ENCODE measurements at places on chromosomes 7 and 10.

- DNase-seq = no peak
Observed at GRCh38 chr10:1126461-1126860, 70.3 kb downstream of the WDR37 start.

DNA sequence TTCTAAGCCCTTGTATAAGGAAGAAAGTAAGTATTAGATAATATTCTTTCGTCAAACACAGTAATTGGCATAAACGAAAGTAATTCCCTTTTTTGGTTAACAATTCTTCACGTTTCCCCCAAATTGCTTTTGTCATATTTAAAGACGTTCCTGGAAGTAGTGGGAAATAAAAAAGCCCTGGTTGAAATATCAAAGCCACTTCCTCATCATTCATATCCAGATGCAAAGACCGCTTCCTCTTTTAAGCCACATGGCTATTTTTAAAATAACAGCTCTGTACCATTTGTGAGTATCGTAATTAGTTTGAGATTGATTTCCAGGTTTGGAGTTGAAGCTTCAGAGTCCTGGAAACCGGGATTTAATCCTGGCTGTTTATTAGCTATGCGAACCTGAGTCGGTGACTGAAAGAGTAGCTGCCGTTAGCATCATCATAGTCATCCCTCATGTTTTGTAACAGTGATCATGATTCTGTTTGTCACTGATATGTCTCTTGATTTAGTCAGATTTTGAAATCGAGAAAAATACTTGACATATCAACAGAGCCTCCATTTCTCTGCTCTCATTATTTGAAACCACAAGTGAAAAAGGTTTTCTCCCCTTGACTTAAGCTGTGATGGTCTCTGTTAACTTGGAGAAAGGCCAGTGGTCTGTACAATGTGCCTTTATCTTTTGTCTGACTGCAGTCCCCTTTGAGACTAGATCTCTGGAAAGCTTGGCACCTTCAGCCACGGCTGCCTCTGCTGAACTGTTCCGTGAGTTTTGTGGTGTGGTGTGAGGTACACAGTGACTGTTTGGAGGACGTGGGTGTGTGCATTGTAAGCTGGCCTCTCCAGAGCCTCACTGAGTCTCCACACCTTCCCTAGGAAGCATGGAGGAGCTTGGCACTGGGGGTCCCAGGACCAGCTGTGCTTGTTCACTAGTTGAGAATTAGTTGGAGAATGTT, 18.1 kb downstream of the OPTN start:
- no peak for DNase-seq

DNA sequence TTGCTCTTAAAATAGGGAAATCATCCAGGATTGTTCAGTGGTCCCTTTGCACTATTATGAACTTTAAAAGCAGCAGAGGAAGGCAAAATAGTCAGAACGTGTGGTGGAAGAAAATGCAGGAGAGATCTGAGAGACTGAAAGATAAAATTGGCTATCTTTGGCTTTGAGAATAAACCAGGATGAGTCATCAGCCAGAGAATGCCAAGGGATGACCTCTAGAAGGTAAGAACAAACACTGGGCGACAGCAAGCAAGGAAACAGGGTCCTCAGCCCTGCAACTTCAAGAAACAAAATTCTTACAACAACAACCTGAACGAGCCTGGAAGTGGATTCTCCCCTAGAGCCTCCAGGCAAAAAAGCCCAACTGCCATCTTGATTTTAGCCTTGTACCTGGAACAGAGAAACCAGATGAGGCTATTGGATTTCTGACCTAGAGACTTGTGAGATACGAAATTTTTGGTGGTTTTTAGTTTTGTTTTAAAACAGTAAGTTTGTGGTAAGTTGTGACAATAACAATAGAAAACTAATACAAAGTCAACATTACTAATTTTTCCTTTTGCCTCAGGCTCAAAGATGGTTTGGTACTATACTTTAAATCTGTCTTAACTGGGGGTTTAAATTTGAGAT, 130.2 kb upstream of the CNTNAP2 start:
- DNase-seq = no peak

DNA sequence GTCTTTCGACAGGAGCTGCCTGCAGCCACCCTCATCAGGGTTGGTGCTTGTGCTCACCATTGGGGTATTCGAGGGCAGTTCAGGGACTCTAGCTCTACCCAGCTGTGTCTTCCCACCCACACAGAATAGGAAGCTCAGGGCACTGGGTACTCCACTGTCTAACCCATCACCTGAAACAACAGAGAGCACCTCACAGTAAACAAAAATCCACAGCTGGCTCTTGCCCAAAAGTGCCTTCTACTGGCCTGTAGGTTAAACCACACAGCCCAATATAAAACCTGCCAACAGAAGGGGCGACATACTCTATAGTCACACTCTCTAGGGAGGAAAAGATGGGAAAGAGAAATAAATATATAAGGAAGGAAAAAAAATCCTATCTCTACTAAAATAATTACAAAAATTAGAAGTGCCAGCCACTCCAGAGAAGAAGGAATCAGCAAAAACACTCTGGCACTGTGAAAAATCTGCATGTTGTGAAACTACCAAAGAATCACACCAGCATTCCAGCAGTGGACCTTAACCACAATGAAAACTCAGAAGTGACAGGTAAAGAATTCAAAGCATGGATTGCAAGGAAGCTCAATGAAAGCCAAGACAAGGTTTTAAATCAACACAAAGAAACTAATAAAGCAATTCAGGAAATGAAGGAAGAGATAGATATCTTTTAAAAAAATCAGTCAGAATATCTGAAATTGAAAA, 110.0 kb downstream of the HGF start:
- no peak for DNase-seq

- DNase-seq = no peak
Observed at GRCh38 chr7:82430500-82431465, 12.8 kb downstream of the CACNA2D1 start.

DNA sequence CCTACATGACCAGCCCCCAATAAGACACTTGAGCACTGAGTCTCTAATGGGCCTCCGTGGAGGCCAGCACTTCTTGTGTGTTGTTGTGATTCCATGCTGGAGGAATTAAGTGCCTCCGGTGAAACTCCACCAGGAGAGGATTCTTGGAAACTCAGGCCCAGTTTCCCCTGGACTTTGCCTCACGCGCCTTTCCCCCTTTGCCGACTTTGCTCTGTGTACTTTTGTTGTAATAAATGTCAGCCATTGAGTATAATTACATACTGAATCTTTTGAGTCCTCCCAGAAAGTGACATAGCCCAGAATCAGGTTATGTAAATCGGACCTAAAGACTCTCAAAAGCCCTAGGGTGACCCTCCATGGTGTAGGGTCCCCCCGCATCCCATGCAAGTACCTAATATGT, 82.4 kb downstream of the DLG5 start:
- no peak for DNase-seq

- no peak for DNase-seq
Observed at GRCh38 chr10:13955409-13956068, 368.8 kb downstream of the PRPF18 start.

GRCh38 chr7:67251986-67252558, 255.4 kb downstream of the TYW1 start:
- no peak for DNase-seq

DNA sequence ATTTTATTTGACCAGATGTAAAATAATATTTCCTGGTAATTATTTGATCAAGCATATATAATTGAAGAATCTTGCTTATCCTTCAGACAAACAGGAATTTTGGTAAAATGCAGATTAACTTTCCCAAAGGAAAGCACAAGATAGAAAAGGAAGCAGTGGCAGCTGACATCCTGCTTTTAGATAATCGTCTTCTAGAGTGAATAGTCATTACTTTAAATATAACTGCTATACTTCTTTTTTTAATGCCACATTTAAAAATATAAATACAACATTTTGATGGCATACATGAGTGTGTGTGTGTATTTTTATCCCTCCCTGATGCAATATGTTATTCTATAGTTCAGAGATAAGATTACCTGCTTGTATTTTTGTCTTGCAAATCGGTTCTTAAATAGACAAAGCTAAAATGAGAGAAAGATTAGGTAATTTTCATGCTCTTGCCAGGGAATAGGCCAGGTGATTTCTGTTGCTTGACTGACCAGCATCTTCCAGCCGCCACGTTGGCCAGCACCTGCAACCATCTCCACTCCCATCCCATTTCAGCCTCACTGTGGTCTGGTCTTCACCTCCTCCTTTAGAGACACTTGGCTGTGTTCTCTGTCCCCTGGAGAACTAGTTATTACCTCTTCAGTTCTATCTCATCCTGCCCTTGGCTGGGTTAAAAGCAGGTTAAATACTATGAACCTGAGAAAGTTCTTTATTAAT, 58.1 kb downstream of the MDFIC start:
- no peak for DNase-seq

DNA sequence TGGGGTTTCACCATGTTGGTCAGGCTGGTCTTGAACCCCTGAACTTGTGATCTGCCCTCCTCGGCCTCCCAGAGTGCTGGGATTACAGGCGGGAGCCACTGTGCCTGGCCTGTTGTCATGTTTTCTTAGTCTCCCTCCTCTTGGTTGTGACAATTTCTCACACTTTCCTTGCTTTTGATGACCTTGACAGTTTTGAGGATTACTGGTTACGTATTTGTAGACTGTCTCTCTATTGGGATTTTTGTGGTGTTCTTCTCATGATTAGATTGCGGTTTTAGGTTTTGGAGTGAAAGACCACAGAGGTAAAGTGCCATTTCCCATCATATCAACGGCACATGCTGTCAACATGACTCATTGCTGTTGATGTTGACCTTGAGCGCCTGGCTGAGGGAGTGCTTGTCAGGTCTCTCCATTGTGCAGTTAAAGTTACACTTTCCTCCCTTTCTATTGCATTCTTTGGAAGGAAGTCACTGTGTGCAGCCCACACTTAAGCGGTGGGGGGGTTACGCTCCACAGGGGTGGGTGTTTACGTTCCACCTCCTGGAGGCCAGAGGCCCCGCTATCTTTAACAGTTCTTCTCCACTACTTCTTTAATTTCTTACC, 10.8 kb downstream of the NEURL1 start:
- no peak for DNase-seq

GRCh38 chr10:99828464-99828863, 46.0 kb downstream of the ABCC2 start:
- no peak for DNase-seq

DNA sequence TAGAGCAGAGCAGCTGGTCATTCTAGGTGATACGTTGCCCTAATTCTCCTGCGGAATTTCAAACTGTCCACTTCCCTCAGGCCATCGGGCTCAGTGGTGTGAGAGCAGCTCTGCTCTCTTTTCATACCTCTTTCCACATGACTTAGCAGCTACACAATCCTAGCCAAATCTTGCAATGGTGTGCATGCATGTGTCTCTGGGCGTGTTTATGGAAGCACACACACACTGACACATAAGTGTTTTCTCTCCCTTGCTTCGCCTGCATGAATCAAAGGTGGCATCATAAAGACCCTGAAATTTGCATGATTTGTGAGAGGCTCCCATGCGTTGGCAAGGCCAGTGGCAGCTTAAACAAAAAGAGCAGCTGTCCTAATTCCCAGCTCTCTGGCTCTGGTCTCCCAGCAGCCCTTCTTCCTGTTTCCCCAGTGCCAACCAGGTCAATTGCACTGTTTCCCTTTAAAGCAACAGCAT, 1189.5 kb downstream of the GATA3 start:
- no peak for DNase-seq

GRCh38 chr10:118753331-118754228, 1.2 kb downstream of the CACUL1 start:
- no peak for DNase-seq

DNA sequence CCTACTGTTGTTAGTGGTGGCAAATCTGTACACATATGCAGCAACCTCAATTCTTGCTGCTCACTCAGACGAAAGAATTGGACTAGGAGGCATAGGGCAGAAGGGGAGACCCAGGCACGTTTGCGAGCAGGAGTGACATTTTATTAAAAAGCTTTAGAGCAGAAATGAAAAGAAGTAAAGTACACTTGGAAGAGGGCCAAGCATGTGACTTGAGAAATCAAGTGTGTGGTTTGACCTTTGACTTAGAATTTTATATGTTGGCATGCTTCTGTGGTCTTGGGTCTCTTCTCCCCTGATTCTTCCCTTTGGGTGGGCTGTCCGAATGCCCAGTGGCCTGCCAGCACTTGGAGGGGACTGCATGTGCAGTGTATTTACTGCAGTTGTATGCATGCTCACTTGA, 205.5 kb upstream of the SEMA3D start:
- no peak for DNase-seq

GRCh38 chr10:95501203-95502094, 59.7 kb downstream of the SORBS1 start:
- no peak for DNase-seq

- DNase-seq = no peak
Observed at GRCh38 chr7:33129806-33130153, 416 bp downstream of the BBS9 start.

- peak; percentile 40 for DNase-seq
Observed at GRCh38 chr10:30434273-30435072, 489 bp downstream of the MAP3K8 start.

DNA sequence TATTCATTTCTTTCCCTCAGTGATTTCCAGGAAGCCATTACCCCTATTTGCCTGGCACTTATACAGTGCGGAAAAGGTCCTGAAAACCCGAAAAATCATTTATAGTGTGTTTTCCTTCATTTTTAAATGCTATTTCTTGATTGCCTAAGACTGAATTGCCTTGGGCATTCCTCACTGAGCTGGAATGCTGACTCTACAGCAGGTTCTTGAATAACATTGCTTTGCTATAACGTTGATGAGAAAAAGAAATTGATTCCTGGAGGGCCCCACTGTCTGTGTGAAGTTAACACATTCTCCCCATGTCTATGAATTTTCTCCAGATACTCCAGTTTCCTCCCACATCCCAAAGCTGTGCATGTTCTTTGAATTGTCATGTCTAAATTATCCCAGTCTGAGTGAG, 308.5 kb downstream of the EXOC4 start:
- DNase-seq = no peak

DNA sequence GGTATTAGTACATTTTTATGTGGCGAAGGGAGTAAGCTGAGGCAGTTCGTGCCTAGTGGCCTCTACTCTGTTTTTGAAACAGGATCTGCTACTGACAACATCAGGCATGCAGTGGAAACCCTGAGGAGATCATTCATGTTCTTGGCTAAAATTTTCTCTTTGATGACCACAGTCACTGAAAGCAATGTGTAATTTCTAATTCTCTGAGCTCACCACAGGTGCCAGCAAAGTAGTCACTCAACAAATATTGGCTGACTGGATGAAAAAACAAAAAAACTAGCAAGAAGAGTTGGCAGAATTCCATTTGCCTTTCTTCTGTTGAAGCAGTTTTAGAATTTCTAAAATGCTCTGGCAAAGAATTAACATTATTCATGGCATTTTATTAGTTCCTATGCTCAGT, 176.5 kb upstream of the KCTD7 start:
- DNase-seq = no peak

- DNase-seq = no peak
Observed at GRCh38 chr10:74827045-74827441, 643 bp downstream of the KAT6B start.

- no peak for DNase-seq
Observed at GRCh38 chr7:94374721-94375566, 19.8 kb upstream of the COL1A2 start.

GRCh38 chr10:45627412-45628048, 45.0 kb downstream of the ZFAND4 start:
- DNase-seq = no peak

DNA sequence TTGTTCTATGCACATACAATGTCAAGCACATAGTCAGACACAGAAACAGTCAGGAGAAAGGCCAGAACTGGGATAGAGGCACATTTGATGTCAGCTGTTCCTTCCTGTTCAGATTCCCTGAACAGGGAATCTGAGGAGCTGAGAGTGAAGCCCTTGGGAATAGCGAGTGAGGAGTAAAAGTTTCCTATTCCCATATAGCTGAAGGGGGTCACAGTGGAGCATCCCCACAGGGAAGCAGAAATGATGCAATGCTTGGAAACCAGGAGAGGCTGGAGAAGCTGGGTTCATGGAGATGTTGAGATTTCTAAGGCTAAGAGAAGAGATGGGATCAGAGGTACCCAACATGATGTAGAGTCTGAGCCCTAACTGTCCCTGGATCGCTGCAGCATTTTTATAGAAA, 11.3 kb upstream of the PRXL2A start:
- no peak for DNase-seq

Data from activated CD8-positive, alpha-beta memory T cell treated with anti-CD3 and anti-CD28 coated beads for 1 hour (primary cell).